ENCODE measurements at places on chromosomes 7 and 10.

DNA sequence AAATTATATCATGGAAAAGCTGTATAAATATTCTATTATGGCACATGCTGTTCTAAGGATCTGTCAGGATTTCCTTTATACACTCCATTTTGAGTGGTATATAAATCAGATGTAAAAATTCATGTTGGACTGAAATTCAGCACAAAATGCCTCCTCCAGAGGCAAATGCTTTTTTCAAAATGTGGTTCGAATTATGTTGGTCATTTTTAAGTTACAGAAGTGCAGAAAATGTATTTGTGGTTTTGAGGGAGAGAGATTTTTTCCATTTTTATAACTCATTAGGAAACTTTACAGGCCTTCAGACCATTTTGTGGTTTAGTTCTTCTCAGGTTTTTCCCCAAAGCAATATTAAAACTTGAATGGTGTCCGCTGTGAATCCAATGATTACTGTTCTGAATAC, 2.9 kb downstream of the PPP1R3A start:
- no peak for DNase-seq

GRCh38 chr7:22895140-22895827, 72.6 kb upstream of the TOMM7 start:
- DNase-seq: no peak

GRCh38 chr10:70456164-70456563, 14.7 kb upstream of the NODAL start:
- DNase-seq: no peak

GRCh38 chr7:128299109-128299607, 44.5 kb downstream of the RBM28 start:
- DNase-seq: no peak

DNA sequence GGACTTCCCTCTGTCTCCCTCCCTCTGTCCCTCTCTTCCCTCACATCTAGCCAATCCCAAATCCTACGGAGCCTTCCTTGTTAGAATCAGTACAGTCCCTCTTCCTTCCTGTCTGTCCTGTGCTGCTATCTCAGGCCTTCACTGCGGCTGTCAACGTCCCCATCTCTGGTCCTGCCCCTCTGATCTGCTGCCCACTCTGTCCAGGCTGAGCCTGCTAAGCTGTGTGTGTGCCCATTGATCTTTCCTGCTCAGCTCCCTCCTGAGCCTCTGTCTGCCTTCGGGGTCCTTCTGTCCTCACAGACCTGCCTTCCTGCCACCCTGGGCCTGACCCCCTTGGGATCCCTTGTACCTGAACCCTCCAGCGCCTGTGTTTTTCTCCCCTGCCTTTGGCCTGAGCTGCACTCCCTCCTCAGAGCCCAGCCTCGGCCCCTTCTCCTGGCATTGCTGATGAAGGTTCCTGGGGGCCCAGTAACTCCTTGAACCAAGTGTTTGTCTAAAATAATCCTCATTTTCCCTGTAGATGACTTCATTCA, 182.1 kb upstream of the SHH start:
- DNase-seq: no peak

GRCh38 chr10:61151059-61151458, 207.1 kb upstream of the RHOBTB1 start:
- no peak for DNase-seq

GRCh38 chr10:5552376-5553321, 27.9 kb downstream of the CALML3 start:
- DNase-seq: no peak

- no peak for DNase-seq
These were observed 41.9 kb upstream of the TPST1 start for GRCh38 chr7:66163186-66163610.

- DNase-seq: no peak
These were observed 28.3 kb downstream of the HPSE2 start for GRCh38 chr10:99207340-99207739.

DNA sequence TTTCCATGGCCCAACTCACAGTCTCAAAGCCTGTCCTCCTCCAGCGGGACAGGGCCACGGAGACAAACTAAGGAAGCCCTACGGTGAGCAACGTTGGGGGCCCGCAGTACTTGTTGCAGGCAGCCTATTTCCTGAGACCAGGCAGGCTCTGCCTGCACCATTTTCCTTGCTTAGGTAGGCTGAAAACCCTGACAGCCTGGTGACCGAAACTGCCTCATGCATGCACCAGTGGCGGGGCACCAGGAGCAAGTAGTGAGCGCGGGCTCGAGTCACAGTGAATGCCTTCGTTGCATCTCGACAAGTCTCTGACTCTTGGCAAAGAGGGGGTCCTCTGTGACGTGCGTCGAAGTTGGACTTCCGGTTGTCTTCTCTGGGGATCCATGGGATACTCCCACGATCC, 23.3 kb upstream of the ZNF273 start:
- no peak for DNase-seq

- DNase-seq: no peak
These were observed 210.7 kb upstream of the PPP2R2D start for GRCh38 chr10:131689954-131690757.

DNA sequence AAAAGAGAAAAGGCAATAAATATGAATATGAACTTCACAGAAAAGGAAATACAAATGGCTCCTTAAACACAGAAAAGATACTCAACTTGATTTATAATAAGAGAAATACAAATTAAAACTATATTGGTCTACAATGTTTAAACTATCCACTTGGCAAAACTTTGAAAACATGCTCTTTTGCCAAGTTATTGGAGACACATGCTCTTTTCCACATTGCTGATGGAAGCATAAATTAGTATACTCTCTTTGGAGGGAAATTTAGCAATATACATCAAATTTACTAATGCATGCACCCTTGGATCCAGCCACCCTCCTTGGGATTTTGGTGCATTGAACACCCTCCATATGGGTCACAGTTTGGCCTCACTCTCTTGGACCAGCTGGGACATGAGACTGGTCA, 7.9 kb downstream of the TAS2R60 start:
- no peak for DNase-seq

DNA sequence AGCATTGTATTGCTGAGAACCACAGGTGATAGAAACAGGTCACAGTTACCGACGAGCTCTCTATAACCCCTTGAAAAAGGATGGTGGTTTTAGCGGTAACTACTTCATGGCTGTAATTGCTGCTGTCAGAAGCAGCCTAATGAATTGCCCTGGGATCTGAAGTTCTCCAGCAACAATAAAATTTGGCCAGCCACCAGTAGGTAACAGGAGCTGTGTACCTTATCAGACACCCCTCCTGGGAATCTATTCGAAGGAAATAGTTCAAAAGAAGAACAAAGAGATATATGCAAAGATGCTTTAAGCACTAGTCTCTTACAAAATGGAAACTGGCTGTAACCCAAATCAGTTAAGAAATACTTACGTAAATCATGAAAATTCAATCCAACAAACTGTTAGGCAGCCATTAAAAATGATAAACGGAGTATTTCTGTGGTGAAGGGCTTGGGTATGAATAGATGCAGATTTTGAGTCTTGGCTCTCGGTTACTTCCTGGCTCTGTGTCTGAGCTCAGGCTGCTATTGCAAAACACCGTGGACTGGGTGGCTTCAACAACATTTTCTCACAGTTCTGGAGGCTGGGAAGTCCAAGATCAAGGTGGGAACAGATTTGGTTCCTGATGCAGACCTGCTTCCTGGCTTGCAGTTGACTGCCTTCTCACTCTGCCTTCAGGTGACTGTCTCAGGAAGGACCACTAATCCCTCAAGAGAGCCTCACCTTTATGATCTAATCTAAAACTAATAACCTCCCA, 1.6 kb downstream of the MSRB2 start:
- no peak for DNase-seq

- no peak for DNase-seq
These were observed 71.4 kb downstream of the INSIG1 start for GRCh38 chr7:155368894-155369600.

- peak; percentile 49 for DNase-seq
These were observed 100.3 kb upstream of the SVIL start for GRCh38 chr10:29734962-29735627.

DNA sequence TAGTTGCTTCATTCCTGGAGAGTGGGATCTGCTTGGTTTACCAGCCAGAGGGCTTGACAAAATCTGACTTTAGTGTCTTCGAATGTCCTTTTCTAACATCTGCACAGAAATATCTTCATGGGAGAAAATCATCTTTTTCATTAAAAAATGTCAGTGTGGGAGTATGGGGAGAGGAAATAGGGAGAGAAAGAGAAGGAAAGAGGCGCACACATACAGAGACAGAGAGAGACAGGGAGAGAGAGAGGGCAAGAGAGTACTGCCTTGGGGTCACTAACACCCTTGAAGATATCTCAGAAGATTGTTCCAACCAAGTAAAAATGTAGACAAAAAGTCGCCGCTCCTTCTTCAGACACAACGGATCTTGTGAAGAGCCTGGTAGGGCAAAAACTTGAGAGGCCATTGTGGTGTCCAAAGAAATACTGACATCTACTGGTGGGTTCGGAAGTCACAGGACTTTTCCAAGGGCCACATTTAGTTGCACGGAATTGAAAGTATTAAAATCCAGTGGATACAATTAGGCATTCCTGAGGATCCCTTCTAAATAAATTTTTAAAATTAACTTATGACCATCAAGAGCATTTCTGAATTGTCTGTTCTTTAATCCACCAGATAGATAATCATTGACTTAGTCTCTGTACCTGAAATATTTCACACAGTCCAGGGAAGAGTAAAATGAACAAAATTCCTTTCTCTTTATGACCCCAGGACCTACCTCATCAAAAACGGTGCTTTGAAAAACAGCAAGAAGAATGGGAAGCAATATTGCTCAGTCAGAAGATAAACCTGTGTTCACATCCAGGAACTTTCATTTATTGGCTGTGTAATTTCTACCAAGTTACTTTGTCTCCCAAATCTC, 29.7 kb downstream of the VIM start:
- DNase-seq: peak; percentile 41

- DNase-seq: no peak
These were observed 7.1 kb downstream of the MTPN start for GRCh38 chr7:135970045-135970444.

DNA sequence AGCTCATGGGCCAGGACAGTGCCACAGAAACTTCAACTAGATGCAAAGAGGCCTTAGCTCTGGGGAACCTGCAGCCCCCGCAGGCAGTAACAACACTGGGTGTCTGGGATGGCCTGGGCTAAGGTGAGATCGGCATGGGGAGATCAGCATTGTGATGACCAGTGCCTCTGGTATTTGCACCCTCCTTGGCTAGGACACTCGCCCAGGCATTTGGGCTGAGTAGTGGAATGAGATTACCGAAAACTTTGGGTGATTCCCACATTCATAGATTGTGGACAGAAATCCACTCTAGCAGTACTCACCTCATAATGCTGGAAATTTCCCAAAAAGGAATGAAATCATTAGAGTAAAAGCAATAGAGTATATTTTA, 70.6 kb upstream of the ZMIZ2 start:
- no peak for DNase-seq

DNA sequence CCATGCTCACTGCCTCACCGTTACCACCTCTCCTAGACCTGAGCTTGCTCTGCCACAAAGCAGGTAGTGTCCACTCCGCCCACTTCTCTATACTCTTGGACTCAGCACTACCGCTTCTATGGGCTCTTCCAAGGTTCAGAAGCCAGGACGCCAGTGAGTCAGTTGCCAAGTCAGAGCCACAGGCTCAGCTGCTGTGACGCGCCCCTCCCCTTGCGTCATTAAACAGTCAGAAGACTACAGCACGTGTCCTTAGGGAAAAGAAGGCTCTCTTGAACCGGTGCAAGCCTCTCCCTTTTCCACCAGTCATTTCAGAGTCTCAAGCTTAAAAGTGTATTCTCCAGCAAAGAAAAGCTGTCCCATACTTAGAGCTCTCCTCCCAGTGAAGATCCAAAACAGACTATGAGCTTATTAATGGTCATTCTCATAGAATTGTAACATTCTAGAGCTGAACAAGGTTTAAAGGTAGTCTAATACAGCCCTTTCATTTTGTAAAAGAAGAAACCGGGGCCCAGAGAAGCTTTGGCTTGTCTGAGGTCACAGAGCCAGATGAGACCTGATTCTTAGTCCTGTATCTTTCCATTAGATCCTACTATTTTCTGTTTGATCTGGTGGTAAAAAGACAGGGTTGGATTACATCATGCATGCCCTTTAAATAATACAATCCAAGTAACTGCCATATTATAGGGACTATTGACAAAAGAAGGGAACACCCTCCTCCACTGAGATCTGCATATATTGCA, 40.9 kb upstream of the MET start:
- DNase-seq: no peak

DNA sequence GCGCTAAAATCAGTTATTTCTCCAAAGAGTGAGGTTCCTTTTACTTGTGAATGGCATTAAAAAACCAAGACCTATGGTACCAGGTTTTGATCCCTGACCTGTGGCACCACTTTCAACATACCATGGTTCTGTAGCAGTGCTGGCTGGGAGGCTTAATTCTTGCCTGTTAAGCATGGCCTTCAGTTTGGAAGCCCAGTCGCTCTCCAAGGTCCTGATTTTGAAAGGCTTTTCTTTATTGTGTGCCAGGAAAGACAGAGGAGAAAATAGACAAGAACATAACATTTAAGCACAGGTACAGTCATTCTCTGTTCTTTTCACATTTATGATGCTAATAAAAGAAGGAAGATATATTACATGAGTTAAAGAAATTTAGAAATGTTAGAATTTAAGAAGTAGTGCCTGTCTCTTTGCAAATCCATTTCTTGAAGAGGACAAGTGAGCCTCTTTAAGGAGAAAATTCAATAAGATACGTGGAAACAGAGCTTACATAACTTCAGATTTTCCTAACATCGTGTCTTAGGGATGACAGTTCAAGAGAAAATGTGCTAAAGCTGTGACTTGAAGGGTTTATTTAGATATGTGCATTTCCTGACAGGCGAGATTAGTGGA, 357.6 kb downstream of the DPP6 start:
- no peak for DNase-seq

GRCh38 chr7:91633013-91633441, 247.5 kb downstream of the MTERF1 start:
- DNase-seq: no peak

GRCh38 chr7:149713731-149714068, 59.7 kb downstream of the ZNF467 start:
- no peak for DNase-seq

DNA sequence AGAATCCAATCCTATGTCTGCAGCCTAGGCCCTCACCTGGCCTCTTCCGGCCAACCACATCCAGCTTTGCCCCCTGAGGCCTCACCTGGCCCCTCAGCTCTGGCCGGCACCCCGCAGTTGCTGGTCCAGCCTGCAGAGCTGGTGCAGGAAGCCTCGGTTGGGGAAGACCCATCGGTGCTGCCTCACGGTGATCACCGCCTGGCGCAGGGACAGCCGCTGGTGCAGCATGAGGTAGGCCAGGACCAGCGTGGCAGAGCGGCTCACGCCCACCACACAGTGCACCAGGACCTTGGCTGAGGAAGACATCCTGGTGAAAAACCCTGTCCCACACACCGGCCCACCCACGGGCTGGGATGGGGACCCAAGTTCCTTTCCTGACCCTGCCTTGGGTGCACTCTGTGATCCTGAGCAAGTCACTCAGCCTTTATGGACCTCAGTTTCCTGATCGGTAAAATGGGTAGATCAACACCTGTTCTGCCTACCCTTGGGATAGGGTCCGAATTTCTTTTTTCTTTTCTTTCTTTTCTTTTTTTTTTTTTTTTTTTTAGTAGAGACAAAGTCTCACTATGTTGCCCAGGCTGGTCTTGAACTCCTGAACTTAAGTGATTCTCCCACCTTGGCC, 5.8 kb upstream of the SAMD8 start:
- no peak for DNase-seq
